Effector CD8-positive, alpha-beta T cell (primary cell): ENCODE measurements at places on chromosomes 2 and 18.

GRCh38 chr2:181746844-181747243 lies 66.5 kb upstream of the NEUROD1 start:
- no peak for DNase-seq

- DNase-seq, result no peak
Measured at GRCh38 chr2:54977149-54977548, 73.1 kb downstream of the RTN4 start.

GRCh38 chr18:26710470-26711096 lies 154.9 kb downstream of the AQP4 start:
- DNase-seq, result no peak

GRCh38 chr18:24518596-24518995 lies 58.2 kb downstream of the HRH4 start:
- DNase-seq, result no peak

DNA sequence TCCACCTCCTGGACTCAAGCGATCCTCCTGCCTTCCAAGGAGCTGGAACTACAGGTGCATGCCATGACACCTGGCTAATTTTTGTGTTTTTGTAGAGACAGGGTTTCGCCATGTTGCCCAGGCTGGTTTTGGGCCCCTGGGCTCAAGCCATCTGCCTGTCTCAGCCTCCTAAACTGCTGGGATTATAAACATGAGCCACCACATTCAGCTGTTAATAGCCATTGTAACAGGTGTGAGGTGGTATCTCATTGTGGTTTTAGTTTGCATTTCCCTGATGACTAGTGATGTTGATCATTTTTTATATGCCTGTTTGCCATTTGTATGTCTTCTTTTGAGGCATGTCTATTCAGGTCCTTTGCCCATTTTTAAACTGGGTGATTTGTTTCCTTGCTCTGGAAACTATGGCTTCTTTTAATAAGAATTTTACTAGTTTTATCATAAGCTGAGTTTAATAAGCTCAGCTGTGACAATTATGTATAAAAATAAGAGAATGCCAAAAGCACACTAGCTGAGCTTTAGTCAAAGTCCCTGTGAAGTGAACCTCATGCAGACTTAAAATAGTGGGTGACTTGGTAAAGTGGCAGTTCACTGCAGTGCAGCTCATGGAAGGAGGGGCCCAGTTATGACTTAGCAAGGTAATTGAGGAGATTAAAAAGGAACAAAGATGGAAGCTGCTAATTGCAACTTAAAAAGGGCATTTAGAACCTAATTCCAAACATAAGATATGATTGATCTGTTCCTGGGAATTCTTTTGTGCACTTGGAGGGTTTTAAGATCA lies 465.1 kb downstream of the TGIF1 start:
- DNase-seq, result no peak

- DNase-seq, result no peak
Measured at GRCh38 chr2:222878877-222879603, 18.2 kb downstream of the ACSL3 start.

DNA sequence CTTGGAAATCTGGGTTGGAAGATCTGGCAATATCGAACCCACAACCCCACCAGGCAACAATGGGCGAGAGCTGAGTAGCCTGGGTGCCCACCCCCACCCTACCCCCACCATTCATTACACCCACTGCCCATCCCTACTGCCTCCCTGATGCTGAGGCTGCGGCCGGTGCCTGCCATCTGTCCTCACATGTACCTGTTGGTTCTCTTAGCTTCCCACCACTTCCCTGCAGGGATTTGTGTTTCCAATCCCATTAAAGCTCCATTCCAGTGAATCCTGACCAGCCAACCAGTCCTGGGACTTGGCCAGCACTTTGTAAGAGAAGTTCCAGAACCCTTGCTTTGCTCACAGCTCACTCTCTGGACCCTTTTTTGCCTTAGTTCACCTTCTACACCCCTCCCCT lies 163.0 kb upstream of the SH3BP4 start:
- no peak for DNase-seq

DNA sequence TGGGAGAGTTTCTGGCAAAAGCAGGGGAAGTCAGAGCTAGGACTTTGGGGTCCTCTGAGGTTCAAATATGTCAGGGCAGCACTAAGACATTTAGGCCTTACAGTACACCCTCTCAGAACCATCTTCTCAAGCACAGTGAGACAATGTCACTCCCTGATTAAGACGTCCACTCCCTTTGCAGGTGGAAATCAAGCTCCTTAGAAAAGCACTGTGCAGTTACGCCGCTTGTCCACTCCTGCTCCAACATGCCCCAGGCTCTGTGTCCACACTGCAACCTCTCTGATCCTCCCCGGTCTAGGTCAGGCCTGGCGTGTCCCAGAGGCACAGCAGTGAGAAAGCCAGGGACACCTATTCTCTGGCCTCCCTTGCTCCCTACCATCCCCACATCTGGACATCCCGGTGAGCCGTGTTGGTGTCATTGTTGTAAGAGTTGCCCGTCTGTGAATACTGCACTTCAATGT lies 528.6 kb upstream of the ID2 start:
- no peak for DNase-seq

- no peak for DNase-seq
Measured at GRCh38 chr2:235496239-235496621, 2.4 kb downstream of the AGAP1 start.

GRCh38 chr2:224031358-224031970 lies 7.6 kb downstream of the SERPINE2 start:
- DNase-seq, result no peak

DNA sequence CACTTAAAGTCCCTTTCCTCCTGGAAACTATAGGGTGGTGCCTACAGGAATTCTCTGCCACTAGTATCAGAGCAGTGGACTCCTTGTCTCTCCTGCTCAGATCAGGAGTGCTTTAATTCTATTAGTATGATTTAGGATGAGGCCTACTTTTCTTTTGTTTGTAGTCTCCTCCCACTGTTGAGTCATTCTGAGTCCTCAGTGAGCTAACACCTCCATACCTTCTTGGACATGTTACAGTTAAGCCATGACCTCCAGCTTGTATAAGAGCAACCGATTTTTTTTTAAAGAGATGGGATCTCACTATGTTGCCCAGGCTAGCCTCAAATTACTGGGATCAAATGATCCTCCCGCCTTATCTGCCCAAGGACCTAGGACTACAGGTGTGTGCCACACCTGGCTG lies 48.7 kb upstream of the OTOF start:
- no peak for DNase-seq

GRCh38 chr18:73258375-73259087 lies 390.7 kb upstream of the NETO1 start:
- DNase-seq, result no peak

- no peak for DNase-seq
Measured at GRCh38 chr18:79510731-79511241, 115.1 kb downstream of the NFATC1 start.

GRCh38 chr2:72220170-72220569 lies 72.5 kb upstream of the CYP26B1 start:
- no peak for DNase-seq

GRCh38 chr2:239259173-239259572 lies 141.6 kb downstream of the HDAC4 start:
- DNase-seq, result no peak

- no peak for DNase-seq
Measured at GRCh38 chr2:19312949-19313348, 45.5 kb downstream of the OSR1 start.

GRCh38 chr2:25854613-25855012 lies 23.7 kb downstream of the ASXL2 start:
- no peak for DNase-seq

DNA sequence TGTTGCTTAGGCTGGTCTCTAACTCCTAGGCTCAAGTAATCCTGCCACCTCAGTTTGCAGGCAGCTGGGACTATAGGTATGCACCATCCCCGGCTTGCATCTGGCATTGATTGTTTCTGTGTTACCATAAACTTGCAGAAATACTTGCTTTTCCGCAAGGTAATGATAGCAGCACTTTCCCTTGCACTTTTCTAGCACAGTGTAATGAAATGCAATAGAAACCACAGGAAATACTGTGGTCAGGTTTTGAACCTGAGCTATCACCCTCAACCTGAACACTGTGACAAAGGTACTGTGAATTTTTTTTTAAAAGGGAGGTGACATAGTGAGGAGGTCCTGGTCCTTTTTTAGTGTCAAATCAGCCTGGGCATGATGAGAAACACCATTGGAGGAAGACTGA lies 38.3 kb downstream of the DHRS9 start:
- DNase-seq, result no peak

DNA sequence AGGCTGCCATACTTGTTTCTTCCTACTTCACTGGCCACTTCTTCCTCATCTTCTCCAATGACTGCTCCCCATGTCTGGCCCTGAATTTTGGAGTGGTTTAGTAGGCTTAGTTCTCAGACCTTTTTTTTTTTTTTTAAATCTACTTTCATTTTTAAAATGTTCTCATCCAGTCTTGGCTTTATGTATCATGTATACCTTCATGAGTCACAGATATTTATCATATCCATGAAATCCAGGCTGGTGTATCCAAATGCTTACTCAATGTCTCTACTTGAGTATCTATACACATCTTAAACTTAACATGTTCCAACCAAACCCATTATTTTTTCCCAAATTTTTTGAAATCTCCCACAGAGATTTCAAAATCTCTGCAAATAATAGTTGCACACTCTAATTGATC lies 26.3 kb upstream of the CFAP36 start:
- DNase-seq, result no peak

GRCh38 chr2:190996338-190996946 lies 17.5 kb downstream of the STAT1 start:
- DNase-seq, result peak; percentile 14

DNA sequence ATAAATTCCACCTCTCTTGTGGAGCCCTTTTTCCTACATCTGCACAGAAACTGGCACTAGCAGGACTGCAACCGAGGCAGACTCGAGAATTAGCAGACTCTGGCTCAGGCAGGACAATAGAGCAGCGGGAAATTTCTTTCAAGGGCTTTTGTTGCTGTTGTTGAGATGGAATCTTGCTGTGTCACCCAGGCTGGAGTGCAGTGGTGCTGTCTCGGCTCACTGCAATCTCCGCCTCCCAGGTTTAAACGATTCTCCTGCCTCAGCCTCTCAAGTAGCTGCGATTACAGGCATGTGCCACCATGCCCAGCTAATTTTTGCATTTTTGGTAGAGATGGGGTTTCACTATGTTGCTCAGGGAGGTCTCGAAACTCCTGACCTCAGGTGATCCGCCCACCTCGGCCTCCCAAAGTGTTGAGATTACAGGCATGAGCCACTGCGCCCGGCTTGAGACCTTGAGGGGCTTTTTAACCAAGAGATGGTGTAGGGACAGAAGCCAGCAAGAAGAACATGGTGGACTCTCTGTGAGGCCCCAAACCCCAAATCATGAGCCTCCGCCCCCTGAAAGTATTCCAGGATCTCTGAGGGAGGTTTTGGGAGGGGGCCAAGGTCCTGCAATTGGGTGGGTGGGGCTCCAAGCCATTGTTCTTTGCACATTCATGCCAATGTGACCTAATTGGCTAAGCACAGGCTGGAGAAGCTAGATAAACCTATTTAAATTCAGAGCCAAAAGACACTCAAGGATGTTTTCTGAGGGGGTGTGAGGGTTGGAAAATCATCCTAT lies 68.4 kb upstream of the MSH2 start:
- no peak for DNase-seq

DNA sequence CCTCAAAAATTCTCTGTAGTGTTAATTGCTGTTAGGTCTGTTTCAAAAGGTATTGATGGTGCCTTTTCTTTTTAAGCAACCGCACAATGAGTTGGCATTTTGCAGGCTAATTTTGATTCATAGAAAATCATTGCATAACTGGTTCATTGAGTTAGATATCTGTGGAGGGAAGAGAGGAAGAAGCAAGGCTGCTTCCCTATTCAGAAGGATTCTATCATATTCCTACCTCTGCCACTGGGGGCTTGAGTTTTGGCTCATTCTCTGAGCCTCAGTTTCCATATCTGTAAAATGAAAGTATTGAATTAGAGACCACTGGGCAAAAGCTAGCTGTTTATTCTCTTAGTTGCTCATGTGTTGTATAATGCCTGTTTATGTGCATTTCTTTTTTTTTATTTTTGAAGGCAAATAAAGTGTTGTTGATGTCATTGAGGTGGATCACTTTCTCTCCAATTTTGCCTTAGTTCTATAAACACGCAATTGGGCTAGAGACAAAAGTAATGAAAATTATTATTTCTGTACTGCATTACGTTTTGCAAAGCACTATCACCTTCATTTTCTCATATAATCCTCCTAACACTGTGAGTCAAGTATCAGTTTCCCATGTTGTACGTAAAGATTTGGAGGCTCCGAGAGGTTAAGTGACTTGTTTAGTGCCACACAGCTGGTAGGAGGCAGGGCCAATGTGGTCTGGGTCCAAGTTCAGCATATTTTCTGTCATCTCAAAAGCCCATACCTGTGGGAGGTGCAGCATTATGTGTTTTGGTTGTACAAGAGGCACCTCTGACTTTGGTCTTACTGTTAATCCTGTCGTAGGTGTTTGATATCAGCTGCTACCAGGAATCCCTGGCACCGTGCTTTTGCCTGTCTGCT lies 5.9 kb downstream of the TRIB2 start:
- DNase-seq, result no peak

- no peak for DNase-seq
Measured at GRCh38 chr2:65731476-65731875, 299.1 kb upstream of the SPRED2 start.

DNA sequence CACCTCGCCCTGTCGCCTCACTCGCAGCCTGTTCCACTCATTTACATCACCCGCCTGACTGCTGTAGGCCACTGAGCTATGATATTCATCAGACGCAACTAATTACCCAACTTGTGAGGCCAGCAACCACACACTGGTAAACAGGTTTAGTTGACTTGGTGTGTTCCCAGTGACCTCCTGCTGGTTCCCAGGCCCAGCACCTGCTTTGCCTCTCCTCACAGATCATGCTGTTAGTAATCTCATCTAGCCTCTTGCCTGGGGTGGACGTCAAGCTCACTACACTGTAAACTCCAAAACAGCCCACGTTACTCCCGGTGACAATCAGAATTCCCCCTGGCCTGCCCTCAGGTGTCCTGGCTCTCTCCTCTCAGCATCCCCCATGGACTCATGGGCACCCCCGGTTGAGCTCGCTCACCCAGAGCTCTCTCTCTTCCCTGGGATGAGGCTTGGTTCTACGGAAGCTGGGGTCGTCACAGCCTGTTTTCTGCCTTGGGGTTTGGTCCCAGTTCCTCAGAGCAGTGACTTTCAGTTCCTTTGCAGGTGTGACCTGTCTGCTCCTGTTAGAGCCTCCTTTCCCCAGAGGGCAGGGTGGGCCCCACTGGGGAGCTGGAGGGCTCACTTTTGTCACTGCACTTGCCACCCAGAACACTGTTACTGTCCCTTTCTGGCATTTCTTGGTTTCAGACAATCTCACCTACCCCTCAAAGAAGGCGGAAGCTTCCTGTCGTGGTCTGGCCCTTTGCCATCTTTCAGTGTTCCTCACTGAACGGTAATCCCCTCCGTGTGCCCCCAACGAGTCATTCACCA lies 40.3 kb downstream of the INPP5D start:
- DNase-seq, result peak; percentile 35

DNA sequence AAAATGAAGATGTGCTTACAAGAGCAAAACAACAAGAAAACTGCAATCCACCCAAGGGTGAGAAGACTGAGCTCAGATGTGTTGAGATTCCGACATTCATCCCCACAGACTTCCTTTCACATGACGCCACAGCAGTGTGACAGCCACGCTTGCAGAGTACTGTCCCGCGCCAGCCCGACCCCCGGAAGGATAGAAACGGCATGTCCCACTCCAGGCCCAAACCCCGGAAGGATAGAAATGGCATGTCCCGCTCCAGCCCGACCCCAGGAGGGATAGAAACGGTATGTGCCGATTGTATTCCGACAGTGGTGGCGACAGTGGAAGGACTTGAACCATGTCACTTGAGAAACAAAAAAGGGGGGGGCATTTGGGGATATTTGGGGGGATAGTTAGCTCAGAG lies 119.1 kb upstream of the PXDN start:
- no peak for DNase-seq

GRCh38 chr18:13524811-13525210 lies 201.5 kb downstream of the FAM210A start:
- DNase-seq, result no peak

GRCh38 chr2:100237770-100238169 lies 84.5 kb downstream of the LONRF2 start:
- no peak for DNase-seq
